ENCODE measurements at places on chromosomes 16 and 17. TPM values are rescaled to one million over a fixed set of nuclear protein-coding genes. Genes with fewer than 3 reads are reported as not detected.

DNA sequence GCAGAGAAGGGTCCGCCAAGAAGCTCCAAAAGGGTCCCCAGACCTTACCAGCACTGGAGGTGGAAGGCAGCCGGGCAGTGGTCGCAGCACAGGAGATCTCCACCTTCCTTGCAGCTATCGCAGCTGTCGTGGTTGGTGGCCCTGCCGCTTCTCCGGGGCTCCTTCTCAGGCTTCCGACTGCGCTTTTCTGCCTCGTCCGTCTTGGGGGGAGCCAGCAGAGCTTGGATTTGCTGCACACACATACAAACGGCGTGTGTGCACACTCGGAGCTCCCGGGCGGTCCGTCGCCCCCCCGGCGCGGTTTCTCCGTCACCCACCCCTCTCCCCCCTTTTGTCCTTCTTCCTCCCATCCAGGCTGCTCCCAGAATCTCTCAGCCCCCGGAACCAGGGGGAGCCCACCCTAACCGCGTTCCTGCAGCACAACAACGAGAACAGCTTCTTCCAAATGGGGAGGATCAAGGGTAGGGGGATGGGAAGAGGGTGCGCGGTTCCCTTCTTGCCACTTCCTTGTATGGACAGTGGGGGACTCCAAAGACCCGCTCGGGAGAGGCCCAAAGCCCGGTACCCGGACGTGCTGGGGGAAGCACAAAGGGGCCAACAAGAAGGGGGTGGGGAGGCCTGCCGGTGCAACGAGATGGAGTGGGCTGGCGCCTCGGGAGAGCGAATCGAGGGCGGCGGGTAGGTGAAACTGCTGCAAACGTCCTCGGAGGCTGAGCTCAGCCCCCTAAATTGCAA, 1.1 kb downstream of the PHF12 start:
- peak; percentile 47 for DNase-seq

DNA sequence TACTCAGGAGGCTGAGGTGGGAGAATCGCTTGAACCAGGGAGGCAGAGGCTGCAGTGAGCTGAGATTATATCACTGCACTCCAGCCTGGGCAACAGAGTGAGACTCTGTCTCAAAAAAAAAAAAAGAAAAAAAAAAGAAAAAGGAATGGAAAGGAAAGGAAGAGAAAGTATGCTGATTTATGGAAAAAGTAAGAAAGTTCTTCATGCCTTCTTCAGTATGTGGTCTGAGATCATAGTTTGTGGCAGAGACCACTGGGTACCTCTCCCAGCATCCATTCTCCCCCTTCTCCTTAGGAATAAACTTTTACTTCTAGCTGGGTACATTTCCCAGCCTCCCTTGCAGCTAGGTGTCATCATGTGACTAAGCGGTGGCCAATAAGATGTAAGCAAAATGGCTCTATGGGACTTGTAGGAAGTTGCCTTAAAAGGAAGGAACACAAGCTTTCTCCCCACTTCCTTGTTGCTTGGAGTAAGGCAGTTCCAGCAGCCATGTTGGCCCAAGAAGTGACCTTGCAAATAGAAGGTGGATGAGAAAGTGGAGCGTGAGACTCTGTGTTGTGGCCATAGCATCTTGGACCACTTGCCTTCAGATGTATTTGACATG, 26.1 kb upstream of the XPO6 start:
- no peak for DNase-seq

GRCh38 chr17:1011760-1012735, 15.1 kb downstream of the TIMM22 start:
- DNase-seq, result no peak

- no peak for DNase-seq
Measured at GRCh38 chr16:26051063-26051462, 359.3 kb downstream of the HS3ST4 start.

GRCh38 chr17:47731396-47731795, 1.6 kb upstream of the TBX21 start:
- no peak for DNase-seq

GRCh38 chr17:74028354-74029116, 174.9 kb upstream of the RPL38 start:
- DNase-seq, result no peak

GRCh38 chr16:86508028-86508946, 2.0 kb upstream of the FOXF1 start:
- no peak for DNase-seq

NDUFAF8 gene
- total RNA-seq, result 7.8 TPM

SDK2 gene
- 6.9 TPM for total RNA-seq

TBX21 gene
- total RNA-seq, result not detected

RGS11 gene
- total RNA-seq, result 2.8 TPM
